Posterior cingulate gyrus (tissue), 11 donors: ENCODE measurements at places on chromosomes 11 and 22.

- no peak for DNase-seq
Measured at GRCh38 chr22:20430101-20430719, 7.4 kb downstream of the SCARF2 start.

- DNase-seq: no peak
Measured at GRCh38 chr11:128806506-128807261, 60.4 kb downstream of the KCNJ1 start.

GRCh38 chr11:47587723-47588326 is 1.3 kb downstream of the FAM180B start:
- DNase-seq: no peak

DNA sequence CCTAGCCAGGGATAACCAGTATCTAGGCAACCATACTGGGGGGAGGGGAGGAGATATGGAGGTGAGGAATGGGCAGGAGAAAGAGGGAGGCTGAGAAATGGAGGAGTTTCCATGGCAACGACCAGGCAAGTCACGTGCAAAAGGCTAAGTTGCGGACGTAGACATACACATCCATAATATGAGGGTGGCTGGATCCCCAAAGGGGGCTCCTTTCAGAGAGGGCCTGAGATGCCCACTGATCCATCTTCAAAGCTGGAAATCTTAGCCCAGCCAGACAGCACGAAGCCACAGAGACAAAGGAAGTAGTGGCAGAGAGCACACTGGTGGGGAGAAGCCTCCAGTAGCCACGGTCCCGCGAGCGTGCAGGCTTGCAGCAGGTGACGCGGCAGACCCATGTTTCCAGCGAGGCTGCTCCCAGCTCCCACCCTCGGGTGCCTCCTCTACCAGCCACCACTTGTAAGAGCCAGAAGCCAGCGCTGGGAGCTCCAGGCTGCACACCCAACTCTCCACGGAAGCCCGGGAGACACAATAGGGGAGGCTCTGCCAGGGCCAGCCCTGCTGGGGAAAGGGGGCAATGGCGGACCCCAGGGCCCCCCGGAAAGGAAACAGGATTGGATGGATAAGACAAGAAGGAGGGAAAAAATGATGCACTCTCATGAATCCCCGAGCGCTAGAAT is 938 bp downstream of the FXYD6 start:
- peak; percentile 94 for DNase-seq

- no peak for DNase-seq
Measured at GRCh38 chr11:103994094-103994493, 42.3 kb upstream of the DDI1 start.

- DNase-seq: no peak
Measured at GRCh38 chr11:116715383-116715782, 57.4 kb downstream of the BUD13 start.

DNA sequence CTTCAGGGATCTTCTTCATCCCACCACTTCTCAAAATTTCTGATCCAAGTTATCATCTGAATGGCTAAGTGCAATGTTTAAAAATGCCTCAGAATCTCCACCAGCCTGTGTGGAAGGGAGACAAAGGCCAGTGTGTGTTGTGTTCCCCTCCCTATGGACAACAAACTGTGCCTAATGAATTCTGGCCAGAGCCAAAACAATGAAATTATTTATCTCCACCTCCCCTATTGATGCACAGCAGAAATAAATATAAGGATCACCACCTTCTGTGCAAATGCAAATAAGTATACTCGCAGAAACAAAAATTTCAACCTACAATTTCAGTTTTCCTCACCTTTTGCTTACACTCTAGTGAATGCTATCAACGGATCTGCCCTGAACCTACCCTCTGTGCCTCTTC is 75.8 kb downstream of the GAB2 start:
- DNase-seq: no peak

DNA sequence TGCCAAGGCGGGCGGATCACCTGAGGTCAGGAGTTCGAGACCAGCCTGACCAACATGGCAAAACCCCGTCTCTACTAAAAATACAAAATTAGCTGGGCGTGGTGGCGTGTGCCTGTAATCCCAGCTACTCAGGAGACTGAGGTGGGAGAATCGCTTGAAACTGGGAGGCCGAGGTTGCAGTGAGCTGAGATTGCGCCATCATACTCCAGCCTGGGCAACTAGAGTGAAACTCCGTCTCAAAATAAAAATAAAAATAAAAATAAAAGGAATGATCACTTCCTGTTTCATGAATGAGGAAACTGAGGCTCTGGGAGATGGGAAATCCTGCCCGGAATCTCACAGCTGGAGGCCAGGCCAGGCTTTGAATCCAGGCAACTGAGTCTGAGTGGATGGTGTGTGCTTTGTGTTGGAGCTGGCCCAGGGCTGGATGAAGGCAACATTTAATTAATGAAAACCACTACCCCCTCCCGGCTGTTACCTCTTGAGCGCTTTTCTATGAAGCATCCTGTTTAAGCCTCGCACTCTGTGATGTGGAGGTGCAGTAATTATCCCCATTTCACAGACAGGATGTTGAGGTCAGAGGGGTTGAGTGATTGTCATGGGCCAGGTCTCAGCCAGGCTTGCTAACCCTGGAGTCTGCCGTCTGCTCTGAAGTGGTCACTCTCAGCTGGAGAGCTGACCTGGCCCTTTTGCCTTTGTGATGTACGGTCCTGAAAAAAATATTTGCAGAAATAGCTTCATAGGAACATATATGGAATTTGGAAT is 27.8 kb downstream of the LRP5 start:
- DNase-seq: no peak

DNA sequence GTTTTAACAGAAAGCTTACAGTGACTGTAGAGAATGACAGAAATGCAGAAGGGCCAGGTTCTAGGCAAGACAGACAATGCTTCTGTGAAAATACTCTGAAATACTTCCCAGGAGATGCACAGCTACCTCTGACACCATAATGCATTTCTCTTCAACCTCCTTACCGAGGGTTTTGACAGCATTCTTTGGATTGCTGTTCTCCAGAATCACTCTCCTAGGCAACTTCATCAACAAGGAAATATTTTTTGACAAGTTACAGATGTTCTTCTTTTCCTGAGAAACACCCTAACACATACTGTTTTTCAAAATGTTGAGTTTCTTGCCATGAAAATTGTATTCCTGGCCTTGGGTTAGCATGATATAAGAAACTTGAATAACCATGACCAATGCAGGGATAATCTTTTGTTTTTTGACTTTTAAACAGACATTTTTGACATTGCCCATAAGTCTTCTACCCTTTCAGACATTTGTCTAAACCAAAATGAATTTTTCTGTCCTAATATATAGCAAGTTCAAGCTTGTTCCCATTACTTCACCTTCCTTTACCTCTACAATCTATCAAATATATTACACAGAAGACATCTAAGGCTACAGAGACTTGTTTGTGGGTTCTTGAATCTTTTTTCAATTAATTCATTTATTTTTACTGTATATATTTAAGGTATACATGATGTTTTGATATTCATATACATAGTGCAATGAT is 108.1 kb downstream of the CCDC34 start:
- DNase-seq: no peak

- DNase-seq: no peak
Measured at GRCh38 chr22:36449596-36450175, 31.8 kb downstream of the TXN2 start.

DNA sequence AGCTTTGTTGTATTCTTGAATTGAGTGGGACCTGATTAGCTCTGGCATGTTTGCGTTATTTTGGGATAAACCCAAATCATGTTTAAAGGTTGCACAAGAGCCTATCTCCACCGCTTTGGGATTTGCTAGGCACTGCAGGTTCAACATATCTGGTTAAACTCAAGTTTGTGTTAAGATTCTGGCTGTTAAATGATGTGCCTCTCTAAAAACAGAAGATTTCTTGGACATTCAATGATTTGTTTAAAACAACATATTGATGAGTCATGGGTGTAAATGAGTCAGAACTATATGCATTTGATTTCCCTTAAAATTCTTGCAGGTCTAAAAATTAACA is 67.4 kb downstream of the AMOTL1 start:
- DNase-seq: no peak

DNA sequence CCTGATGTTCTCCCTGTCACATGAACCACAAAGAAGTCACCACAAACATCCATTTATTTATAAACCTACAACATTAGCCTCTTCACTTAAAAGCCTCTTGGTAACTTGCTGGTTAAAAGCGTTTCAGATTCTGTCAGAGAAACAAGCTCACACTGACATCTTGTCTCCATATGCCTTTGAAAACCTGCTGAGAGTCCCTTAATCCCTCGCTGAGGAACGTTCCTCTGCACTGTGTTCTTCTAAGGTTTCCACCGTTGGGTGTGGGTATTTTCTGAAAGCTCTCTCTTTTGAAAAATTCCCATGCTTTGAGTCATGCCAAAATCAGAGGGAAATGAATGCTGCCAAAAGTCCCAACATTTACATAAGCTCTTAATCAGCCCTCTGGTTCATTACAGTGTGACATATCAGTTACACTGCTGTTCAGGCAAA is 149.8 kb downstream of the CCDC34 start:
- no peak for DNase-seq
